ENCODE measurements at places on chromosomes 2 and 18. TPM values are rescaled to one million over a fixed set of nuclear protein-coding genes. Genes with fewer than 3 reads are reported as not detected.

DNA sequence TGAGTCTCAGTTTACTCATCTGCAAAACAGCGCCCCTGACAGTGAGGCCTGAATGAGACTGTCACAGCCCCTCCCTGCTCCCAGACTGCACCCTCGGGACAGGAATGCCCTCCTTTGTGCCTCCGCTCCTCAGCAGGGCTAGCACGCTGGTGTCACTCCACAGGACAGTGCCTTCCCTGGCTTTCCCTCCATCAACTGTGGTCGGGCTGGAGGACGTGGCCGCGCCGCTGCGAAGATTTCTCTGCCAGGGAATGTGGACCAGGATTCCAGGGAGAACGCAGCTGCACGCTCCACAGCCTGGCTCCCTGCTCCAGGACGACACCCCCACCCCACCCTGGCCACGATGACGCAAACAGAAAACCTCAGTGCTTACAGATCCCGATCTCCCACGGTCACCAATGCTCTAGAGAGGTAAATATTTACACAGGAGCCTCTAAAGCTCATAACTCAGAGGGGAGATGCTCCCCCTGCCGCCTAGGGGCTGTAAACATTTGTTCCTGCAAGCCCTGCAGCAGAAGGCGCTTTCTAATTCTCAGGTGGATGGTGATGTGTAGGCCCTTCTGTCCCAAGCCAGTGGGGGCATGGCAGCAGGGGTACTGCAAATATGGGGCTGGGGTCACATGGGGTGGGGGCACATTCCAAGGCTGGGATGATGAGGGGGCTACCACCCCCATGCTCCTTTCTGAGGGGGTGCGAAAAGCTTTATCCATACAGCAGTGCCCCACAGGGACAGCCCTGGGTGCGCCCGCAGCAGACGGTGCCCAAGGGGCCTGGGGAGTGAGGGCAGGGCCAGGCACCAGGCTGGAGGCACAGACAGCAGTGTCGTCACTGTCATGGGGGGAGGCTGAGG lies 12.4 kb downstream of the HS6ST1 start:
- DNase-seq: no peak

DNA sequence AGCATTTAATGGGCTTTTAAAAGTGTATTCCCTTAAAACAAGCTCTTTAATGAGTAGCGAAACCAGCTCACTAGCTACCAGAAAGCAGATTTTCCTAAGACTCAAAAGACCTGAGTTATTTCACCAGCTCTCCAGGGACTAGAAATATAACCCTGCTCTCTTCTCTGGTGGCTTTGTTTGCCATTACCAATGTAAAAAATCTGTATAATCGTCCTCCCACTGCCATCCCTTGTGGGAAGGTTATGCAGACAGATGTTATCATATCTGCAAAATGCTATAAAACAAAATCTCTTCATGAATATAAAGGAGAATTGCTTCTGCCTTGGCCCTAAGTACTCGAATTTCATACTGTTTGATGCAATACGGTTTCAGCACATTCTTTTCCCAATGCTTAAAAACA lies 335.2 kb downstream of the NUP35 start:
- no peak for DNase-seq

- peak; percentile 78 for DNase-seq
Measured at GRCh38 chr2:190407662-190408537, at the start of gene MFSD6. Gene MFSD6, plus strand, starts transcription at chr2:190408355. Its CDS starts 27,675 bp downstream, at chr2:190436030.

GRCh38 chr18:39302481-39302880 lies 1736.9 kb upstream of the CELF4 start:
- DNase-seq: no peak

DNA sequence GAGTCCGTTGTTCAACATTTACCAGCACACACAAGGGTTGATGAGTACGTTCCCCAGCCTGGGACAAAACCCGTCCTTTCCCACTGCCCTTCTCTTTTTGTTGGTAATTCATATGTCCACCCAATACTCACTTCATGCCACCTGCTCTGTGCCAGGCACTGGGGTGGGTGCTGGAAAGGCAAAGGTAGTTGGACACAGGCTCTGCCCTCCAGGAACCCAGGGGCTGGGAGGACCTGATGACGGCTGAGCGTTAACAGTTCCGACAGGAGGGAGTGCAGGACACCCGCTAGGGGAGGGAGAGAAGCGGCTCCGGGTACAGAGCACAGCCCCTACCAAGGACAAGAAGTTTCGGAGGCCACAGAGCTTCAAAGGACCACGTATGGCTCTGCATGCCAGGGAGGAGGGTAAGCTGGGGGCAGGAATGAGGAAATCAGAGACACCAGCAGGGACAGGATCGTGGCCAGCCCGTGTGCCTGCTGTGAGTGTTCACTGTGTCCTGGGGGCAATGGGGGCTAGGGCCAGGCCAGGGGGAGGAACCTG lies 134.1 kb upstream of the GPC1 start:
- DNase-seq: no peak

DNA sequence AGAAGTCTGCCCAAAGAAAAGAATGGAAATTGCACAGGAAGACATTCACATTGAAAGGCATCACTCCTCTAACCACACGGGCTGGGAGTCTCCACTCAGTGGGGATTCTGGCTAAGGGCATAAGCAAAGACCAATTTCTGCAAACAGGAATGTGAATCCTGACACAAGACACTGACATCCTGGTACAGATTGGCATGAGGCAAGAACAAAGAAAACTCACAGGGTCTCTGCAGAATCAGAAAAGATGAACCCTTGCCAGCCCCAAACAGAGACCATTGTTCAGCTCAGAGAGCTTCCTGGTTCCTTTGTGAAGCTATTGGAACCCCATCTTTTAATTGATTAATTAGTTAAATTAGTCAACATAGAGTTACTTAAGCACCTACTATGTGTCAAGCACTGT lies 82.3 kb downstream of the UPP2 start:
- DNase-seq: no peak

- no peak for DNase-seq
Measured at GRCh38 chr2:64627860-64628841, 25.6 kb downstream of the SERTAD2 start.

- DNase-seq: no peak
Measured at GRCh38 chr18:46282177-46282570, 178.0 kb downstream of the HAUS1 start.

DNA sequence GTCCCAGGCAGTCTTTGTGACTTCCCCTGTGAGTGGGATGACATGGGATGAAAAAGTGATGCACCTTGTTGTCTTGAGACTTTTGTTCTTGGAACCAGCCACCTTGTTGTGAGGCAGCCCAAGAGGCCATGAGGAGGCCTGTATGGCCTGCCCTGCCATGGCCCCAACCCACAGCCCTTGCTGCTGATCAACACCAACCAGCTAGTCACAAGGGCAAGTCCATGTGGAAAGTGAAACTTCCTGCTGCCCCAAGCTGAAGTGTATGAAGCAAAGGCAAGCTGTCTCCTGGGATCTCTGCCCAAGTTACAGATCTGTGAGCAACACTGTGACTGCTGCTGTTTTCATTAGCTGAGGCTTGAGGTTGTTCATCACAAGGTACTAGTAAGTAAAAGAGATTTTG lies 21.6 kb downstream of the TMEM18 start:
- no peak for DNase-seq

- DNase-seq: no peak
Measured at GRCh38 chr2:109057686-109058085, 68.7 kb upstream of the EDAR start.

DNA sequence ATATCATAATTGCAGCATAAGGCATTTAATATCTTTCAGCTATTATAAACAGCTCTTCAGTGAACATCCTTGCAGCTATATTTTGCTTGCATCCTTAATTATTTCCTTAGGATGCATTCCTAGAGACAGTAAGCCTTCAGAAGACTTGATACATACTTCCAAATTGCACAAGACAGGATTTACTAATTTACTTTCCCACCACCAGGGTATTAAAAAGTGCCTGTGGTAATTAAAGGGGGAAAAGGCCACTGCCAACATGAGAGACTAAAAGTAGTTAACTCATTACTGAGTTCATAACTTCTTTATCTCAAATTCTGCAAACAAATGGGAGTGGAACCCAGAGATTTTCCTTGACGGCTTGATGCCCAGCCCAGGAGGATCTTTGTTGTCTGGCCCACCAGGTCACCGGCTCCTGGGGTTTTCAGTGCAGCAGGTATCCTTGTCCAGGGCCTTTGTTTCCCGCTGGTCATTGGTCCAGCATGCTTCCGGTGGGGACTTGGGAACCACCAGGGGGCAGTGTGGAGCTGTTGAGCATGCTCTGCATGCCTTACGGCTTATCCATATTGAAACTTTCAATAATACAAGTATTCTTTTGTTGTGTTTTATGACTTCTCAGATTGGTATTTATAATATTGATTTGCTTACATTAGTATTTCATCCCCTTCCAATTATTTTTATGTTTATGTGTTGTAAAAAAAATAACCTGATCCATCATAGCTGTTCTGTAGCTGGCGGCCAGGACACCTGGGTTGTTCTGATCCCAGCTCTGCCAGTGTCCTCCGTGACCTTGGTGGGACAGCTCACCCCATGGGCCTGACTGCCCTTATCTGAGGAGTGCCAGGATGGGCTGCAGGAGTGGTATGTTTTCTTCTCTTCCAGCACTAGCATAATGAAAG lies 61.4 kb downstream of the TGOLN2 start:
- peak; percentile 56 for DNase-seq

DNA sequence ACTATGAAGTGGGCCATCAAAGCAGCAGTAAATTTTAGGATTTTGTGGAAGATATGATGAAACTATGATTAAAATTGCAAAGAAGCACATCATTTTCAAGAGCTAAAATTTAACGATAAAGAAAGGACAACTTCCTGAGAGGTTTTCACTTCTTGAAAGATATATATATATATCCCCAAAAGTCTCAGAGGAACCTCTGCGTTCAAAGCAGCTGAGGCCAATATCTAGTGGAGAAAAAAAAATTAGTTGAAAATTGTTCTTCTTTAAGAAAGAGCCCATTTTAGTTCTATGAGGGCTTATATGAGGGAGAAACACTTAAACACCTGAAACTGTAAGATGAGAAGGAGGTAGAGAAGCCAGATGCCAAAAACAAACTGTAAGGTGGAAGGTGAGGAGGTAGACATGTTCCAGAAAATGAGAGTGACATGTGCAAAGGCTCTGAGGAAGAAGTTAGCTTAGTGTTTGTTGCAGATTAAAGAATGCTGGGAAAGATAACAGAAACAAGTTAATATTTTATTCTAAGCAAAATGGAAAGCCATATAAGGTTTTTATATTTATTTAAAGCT lies 72.9 kb upstream of the VRK2 start:
- no peak for DNase-seq

GRCh38 chr2:161983866-161984265 lies 90.1 kb downstream of the DPP4 start:
- no peak for DNase-seq

- peak; percentile 76 for DNase-seq
Measured at GRCh38 chr2:134718817-134719814, at the start of gene TMEM163. Gene TMEM163, minus strand, starts transcription at chr2:134719000.

GRCh38 chr18:50190926-50191325 lies 4.0 kb downstream of the MYO5B start:
- DNase-seq: no peak

DNA sequence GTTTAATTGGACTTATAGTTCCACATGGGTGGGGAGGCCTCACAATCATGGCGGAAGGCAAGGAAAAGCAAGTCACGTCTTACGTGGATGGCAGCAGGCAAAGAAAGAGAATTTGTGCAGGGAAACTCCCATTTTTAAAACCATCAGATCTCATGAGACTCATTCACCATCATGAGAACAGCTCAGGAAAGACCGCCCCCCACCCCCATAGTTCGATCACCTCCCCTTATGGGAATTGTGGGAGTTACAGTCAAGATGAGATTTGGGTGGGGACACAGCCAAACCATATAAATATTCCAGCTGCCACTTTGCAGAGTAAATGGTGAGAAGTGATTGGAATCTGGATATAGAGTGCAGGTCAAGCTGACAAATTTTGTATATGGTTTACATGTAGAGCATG lies 187.4 kb downstream of the ARL4C start:
- no peak for DNase-seq

- DNase-seq: no peak
Measured at GRCh38 chr2:119939915-119940314, 73.0 kb upstream of the EPB41L5 start.

DNA sequence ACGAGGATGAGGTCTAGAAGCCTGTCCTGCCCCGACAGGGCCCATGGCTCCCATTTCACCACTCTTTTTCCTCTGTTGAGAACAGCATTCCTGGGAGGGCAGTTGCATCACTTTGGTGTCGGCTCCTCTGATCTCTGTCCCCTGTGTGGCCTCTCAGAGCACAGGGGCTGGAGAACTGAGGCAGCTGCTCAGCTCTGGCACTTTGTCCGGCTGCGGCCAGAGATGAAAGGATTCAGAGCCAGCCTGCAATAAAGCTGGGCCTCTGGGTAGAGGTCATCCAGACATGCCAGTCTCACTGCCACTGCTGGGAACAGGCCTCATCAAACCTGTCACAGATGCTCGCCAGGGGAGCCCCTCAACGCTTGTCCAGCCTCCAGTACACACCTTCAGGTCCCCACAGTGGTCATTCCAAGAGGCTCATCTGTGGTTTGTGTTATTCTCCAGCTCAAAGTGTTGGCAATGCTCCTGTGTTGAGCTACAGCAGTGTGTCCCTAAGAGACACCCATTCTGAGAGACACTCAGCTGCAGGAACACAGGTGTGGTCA lies 13.1 kb upstream of the ROCK2 start:
- DNase-seq: no peak

DNA sequence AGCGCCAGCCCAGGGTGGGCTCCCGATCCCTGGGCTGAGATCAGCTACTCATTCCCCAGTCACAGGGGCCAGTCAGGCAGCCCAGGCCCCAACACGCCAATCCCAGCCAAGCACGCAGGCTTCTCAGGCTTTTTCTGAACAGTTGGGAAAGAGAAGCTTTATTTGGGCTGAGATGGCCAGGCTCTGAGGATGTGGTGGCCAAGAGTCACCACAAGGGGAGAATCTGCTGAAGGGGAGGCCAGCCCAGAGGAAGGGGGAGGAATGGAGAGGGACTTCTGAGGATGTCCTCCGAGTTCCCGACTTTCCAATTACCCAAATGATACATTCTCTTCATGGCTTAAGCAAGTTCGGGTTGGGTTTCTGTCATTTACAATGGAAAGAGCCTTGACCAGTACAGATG lies 2.8 kb upstream of the DIPK1C start:
- no peak for DNase-seq

DNA sequence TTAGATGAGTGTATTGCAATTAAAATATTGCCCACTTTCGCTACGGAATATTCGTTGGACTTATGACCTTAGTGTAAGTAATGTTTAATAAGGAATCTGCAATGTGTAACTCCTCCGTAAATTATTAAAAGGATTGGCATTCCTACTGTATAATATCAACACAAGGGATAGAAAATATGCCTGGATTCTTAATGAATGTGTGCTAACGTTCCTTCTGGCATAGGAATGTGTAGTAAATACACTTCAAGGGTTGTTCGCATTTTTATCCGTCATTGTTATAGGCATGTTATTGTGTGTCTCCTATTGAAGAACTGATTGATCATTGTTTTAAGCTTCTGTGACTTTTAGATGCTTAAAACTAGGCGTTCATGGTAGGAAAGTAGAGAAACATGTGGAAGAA lies 134.5 kb downstream of the NEDD4L start:
- no peak for DNase-seq

The EPHA4 gene
- total RNA-seq: 54.9 TPM

The DCC gene
- not detected for total RNA-seq

The TMEM200C gene
- not detected for total RNA-seq

The DAPL1 gene
- not detected for total RNA-seq

The CD8B gene
- 0.46 TPM for total RNA-seq

The NAGK gene
- 221 TPM for total RNA-seq

All from B cell (primary cell).